ENCODE measurements at places on chromosomes 1 and 21.

DNA sequence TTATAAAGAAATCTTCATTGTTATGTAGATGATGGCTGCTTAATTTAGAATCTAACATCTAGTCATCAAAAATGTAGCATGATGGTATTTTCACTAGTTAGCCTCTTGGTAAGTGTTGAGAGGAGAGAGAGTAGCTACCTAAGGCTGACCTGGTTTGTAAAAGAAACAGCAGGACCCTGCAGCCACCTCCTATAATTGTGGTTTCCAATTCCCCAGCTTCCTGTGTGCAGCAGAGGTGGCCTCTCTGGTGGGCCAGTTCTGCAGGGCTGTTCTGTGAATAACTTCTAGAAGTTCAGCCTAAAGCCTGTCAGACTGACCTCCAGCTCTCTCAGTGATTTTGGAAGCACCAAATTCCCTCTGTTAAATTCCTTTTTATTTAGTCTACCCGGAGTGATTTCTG is 246.4 kb upstream of the LRRC7 start:
- no peak for DNase-seq

- DNase-seq, result no peak
Measured at GRCh38 chr1:108043707-108044106, 78.7 kb upstream of the VAV3 start.

- no peak for DNase-seq
Measured at GRCh38 chr1:24970926-24971875, 41.1 kb upstream of the RUNX3 start.

DNA sequence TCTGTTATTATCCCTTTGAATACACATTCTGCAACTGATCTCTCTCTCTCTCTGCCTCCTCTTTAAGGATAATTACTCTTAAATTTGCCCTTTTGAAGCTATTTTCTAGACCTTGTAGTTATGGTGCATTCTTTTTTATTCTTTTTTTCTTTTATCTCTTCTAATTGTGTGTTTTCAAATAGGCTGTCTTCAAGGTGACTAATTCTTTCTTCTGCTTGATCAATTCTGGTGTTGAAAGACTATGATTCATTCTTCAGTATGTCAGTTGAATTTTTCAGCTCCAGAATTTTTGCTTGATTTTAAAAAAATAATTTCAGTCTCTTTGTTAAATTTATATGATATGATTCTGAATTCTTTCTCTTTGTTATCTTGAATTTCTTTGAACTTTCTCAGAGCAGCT is 95.6 kb upstream of the GPR52 start:
- DNase-seq, result no peak
